ENCODE measurements at places on chromosomes 7 and 10. TPM values are rescaled to one million over a fixed set of nuclear protein-coding genes. Genes with fewer than 3 reads are reported as not detected.

C1QL3 gene
- total RNA-seq = not detected

HOXA2 gene
- total RNA-seq = 1.2 TPM

PRTFDC1 gene
- total RNA-seq = not detected

ITPRID1 gene
- not detected for total RNA-seq

SFTPA1 gene
- total RNA-seq = not detected

DLX6 gene
- total RNA-seq = not detected

OPN1SW gene
- not detected for total RNA-seq

DUSP5 gene
- 61.0 TPM for total RNA-seq

CDH23 gene
- 0.07 TPM for total RNA-seq

AGR2 gene
- 0.17 TPM for total RNA-seq

TMEM213 gene
- not detected for total RNA-seq

AP5Z1 gene
- total RNA-seq = 35.0 TPM

HOXA13 gene
- total RNA-seq = not detected

ASZ1 gene
- not detected for total RNA-seq

SCD gene
- 101 TPM for total RNA-seq

CACNA2D1 gene
- not detected for total RNA-seq

SPAG6 gene
- total RNA-seq = not detected

GRM3 gene
- total RNA-seq = not detected

ACHE gene
- total RNA-seq = 0.30 TPM

PUS7 gene
- total RNA-seq = 24.3 TPM

TMEM178B gene
- total RNA-seq = 0.02 TPM

EMX2 gene
- not detected for total RNA-seq

GATA3 gene
- 13.1 TPM for total RNA-seq

OR2A42 gene
- not detected for total RNA-seq

NEURL1 gene
- not detected for total RNA-seq

COPS6 gene
- total RNA-seq = 85.2 TPM

All from MCF 10A (cell line).